ENCODE measurements at places on chromosomes 12 and 14. TPM values are rescaled to one million over a fixed set of nuclear protein-coding genes. Genes with fewer than 3 reads are reported as not detected.

ADCY6 gene
- total RNA-seq: 34.6 TPM

HSPB8 gene
- total RNA-seq: 6.5 TPM

MAP3K9 gene
- total RNA-seq: under 0.01 TPM

SPIC gene
- not detected for total RNA-seq

SCN8A gene
- total RNA-seq: 5.7 TPM

ADSS1 gene
- 7.4 TPM for total RNA-seq

NXPH4 gene
- 2.5 TPM for total RNA-seq

NKX2-8 gene
- total RNA-seq: not detected

OR6C2 gene
- not detected for total RNA-seq
